ENCODE measurements at places on chromosomes 6 and 20.

DNA sequence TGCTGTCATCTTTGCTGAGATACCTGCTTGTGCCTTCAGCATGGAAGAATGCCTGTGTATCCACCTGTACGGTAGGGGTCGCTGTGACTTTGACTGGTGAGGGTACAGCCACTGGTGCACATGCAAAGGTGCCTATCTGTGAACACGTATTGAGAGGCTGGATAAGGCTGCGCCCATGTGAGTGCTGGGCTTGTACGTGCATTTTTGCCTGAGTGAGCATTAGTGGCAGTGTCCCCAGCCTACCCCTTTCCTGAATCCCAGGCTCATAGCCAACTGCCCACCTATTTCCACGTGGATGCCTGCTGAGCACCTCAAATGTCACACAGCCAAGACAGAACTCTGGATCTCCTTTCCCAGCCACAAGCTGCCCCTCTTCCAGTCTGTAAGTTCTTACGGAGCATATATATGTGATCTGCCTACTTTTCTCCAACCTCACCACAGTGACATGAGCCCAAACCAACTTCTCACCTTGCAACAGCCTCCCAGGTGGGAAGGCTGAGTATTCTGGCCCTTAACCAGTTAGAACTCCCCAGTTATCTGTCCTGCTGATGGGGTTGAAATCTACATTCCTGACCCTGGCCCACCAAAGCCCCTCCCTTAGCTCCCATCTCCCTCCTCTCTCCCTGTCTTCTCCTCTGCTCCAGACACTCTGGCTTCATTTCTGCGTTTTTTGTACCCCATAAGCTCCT lies 1.1 kb upstream of the SLC2A10 start:
- DNase-seq: no peak

DNA sequence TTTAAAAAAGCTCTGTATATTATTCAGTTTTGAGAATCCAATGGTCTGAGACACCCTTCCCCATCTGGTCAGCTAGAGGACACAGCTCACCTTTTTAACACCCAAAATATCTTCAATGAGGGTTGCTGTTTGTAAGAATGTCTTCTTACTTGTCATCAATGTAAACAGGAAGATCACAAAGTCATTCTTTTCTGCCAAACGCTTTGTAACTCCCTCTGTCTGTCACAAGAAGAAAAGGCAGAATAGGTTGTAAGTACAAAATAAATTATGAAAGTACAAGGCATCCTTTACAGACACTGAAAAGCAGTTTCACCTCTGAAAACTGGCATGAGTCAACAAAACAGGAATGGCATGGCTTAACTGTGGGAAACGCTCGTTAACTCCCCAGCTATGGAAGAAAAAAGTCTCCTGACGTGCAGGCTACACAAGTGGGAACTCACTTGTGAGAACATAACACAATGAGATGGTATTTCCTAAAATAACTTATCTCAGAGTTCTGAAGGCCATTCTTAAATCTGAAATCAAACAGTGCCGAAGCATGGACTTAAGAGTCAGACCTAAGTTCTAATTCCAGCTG lies 42.7 kb downstream of the TRPC4AP start:
- no peak for DNase-seq

GRCh38 chr6:164871783-164872182 lies 437.6 kb downstream of the C6orf118 start:
- no peak for DNase-seq

DNA sequence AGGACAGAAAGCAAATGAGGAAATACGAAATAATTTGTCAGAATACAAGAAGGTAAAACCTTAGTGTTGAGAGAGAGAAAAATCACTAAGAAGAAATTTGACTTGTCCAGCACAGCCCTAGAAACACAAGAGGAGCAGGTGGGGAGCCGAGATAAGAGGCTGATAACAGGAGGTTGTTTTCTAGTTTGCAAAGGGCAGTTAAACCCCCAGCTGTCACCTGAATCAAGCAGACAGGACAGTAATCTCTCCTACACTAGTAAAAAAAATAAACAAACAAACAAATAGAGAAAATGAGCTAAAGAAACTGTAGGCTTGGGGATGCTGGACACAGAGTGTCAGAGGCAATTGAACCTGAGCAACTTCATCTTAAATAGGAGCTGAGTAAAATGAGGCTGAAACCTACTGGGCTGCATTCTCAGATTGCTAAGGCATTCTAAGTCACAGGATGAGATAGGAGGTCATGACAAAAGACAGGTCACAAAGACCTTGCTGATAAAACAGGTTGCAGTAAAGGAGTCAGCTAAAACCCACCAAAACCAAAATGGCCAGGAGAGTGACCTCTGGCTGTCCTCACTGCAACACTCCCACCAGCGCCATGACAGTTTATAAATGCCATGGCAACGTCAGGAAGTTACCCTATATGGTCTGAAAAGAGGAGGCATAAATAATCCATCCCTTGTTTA lies 40.4 kb downstream of the FAM184A start:
- no peak for DNase-seq

- no peak for DNase-seq
Observed at GRCh38 chr6:152309648-152310047, 327.5 kb downstream of the SYNE1 start.

DNA sequence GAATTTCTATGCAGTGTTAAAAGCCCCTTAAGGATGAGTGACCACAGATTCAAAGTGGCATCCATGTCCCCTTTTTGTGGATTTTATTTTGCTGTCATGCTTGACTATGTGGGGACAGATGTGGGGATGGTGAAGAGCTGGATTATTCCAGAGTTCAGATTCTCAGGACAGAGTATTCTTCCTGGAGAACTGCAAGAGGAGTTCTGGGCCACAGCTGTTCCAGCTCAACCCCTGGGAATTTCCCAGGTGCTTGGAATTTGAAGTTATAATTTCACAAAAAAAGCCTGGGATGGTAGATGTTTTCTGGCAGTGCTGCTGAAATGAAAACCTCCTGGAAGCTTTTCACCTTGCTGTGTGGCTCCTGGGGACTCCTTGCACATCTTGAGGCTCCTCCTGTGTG lies 671.8 kb upstream of the MARCKS start:
- no peak for DNase-seq

DNA sequence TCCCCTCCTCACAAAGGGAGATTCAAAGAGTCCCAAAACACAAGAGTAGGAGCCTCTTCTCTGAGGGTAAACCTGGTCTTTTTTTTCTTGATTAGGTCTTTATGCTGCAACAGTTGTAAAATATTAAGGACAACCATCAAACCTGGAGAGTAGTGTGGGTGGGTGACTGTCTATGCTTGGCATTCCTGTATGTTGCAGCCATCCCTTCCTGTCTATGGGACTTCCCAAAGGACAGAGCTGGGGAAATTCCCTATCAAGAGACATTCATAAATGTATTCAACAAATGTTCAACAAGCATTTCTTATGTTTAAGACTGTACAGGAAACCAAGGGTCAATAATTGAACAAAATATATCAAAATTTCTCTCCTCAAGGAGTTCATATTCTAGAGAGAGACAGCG lies 5.5 kb downstream of the BTN2A2 start:
- DNase-seq: no peak

DNA sequence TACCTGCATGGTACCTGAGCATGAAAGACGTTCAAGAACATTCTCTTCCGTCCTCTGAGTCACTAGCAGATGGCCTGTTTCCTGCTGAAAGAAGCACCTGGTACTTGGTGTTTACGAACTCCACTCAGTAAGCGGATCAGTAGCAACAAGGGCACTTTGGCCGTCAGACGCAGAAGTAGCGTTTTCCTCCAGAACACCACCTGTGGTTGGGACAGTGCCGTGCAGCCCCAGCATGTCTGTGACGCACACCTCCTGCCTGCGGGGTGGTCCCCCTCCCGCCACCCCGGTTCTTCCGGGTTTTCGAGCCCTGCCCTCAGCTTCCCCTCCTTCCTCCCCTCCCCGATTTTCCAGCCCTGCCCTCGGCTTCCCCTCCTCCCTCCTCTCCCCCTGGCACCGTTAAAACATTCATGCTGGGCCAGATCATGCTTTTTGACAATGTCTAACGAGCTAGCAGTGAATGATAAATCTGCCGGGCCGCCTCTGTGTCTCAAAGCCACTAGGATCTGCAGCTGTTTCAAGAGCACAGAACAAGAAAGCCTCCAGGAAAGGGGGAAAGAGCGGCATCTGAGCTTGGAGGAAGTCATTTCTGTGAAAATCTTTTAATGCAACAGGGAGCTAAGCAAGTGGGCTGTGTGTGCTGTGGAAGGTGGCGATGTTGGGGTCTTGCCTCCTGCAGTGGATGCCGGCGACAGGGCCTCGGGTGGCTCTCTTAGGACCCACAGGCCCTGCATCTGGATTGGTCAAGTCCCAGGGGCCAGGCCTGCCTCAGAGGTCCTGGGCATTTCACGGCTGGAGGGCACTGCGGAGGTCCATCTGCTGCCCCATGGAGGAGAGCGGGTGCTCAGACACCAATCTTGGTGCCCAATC lies 207.9 kb downstream of the ERMARD start:
- no peak for DNase-seq

- no peak for DNase-seq
Observed at GRCh38 chr20:63830841-63831588, at the start of gene ZBTB46. Gene ZBTB46, minus strand, starts transcription at chr20:63831264. Its CDS starts 40,507 bp downstream, at chr20:63790757.

GRCh38 chr20:41136680-41137613 lies at the start of gene PLCG1:
Gene PLCG1, plus strand, starts transcription at chr20:41137543. Its CDS starts 99 bp downstream, at chr20:41137642.
- peak; percentile 50 for DNase-seq

DNA sequence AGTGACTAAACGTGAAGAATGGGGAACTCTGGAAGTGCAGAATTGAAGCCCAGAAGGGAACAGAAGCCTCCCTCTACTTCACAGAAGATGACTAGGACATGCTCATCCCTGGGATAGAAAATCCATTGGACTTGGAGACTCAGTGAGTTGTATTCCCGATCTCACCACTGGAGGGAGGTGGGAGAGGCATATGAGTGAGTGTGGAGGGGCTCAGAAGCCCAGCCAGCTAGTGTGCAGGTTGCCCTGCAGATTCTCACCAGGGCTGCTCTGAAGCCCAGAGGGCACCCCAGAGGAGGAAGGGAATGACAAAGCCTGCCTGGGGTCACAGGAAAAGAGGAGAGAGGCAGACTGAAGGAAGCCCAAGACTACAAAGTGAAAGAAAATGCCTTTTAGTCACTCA lies 42.1 kb upstream of the HLA-E start:
- DNase-seq: no peak

- DNase-seq: no peak
Observed at GRCh38 chr6:11083491-11083890, 10.1 kb upstream of the SMIM13 start.

DNA sequence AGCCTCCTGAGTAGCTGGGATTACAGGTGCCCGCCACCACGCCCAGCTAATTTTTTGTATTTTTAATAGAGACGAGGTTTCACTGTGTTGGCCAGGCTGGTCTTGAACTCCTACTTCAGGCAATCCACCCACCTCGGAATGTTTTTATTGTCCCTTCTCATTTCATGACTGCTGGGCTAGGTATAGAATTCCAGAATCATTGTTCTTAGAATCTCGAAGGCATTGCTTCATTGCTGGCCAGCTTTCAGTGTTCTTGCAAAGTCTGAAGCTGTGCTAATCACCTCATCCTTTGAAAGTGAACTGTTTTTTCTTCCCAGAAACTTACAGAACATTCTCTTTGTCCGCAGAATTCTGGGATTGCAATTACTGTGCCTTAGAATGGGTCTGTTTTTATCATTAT lies 49.0 kb downstream of the PTPN1 start:
- no peak for DNase-seq

GRCh38 chr6:45500924-45501816 lies 123.4 kb upstream of the SUPT3H start:
- no peak for DNase-seq

GRCh38 chr6:1892716-1893115 lies 283.0 kb downstream of the FOXC1 start:
- no peak for DNase-seq

DNA sequence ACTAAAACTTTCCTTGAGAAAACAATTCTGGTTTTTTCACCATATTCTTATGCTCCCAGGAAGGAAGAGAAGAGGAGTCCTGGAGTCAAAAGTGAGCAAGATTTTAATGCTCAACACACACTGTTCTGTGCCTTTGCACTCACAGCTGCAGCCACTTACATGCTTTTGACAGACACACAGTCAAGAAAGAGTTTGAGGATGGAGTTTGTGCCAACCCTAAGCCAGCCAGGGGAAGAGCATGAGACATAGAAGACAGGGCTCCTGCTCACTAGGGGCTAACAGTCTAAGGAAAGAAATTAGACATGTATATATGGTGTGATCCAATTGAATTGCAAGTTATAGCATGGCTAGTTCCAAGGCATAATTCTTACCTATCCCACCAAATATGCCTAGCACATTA lies 37.1 kb upstream of the IL17A start:
- DNase-seq: no peak

DNA sequence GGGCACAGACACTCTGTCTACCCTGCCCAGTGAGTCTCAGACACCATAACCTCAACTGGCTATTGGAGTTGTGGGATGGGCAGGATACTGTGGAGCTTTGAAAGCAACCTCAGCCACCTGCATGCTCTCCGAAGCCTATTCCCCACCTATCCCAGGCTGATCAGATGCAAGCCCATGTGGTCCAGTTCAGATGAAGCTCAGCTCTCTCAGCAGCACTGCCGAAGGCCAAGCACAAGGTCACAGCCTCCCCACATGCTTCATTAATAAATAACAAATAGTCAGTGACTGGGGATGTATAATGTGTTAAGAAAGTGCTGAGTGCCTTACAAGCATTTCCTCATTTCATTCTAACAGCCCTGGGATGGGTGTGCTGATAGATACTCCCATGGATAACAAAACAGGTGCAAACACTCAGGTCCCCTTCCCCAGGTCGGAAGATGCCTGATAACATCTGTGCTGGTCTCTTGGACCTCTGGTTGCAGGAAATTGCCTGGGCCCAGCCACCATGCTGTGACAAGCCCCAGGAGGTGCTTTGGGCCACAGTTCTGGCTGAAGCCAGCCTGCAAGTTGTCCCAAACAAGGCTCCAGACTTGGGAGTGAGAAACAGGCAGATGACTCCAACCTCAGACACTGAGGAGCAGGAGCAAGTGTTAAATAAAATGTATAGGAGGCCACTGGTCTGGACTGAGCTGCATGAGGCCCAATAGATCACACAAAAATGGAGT lies 3.7 kb downstream of the ACSS1 start:
- no peak for DNase-seq

DNA sequence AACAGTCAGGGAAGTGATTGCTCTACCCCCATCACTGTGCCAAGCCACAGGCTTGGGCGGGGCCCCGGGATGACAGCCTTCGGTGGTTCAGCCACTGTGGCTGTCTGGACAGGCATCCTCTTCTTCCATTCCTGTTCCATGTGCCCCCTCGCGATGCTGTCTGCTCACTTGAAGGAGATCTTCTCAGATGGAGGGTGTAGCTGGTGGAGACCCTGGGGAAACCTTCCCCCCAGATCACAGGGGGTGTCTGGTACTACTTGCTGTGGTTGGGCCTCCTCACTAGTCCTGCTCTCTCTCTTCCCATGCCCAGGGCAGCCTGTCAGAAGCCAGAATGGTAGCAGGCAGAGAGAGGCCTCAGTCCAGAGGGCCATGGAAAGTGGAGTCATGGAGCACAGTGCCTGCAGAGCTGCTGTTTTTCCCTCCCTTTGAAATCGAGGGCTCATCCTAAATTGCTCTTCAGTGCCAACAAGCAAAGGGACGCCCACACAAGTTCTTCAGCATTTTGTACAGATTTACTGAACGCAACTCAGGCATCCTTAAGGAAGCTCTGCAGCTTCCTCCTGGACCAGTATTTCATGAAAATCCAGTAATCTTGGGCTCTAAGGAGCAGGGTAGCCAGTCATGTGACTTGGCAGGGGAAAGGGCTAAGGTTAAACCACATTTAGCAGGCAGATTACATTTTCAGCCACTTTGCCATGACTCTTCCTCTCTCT lies 326.6 kb downstream of the ZFAND3 start:
- DNase-seq: no peak
